ENCODE measurements at places on chromosomes 5 and 9.

- DNase-seq, result no peak
Measured at GRCh38 chr5:11540112-11540511, 364.1 kb downstream of the CTNND2 start.

DNA sequence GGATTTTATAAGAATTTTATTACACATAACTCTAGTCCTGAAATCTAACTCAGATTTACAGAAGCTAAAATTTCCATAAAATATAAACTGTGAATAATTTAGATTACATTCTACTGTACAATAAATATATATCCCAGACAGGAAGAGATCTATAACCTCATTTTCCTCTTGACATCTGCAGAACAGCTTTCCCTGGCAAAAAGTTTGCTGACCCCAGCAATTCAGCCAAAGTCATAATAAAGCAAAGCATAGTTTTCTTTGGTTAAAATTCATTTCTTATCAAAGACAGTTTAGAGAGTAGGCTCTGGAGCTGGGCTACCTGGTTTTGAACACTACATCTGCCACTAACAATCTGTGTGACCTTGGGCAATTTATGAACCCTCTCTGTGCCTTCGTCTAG is 372.5 kb downstream of the CAAP1 start:
- DNase-seq, result no peak

GRCh38 chr5:171893290-171893886 is 107.8 kb downstream of the SMIM23 start:
- no peak for DNase-seq

DNA sequence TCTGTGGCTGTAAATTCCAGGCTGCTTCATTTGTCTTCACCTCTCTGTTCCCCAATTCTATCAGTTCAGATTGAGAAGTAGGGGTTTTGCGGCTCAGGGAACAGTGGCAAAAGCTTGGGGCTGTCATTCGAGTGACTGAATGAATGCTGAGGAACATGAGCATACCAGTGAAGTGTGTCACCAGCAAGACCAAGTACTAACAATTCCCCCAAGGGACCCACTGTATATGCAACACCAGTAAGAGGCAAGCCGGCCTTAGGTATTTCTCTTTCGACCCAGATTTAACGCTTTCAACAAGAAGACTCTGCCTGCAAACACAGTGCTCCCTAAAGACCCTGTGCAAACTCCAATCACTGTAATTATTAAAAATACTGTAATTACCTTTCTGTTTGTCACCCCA is 25.8 kb downstream of the KLHL3 start:
- no peak for DNase-seq

DNA sequence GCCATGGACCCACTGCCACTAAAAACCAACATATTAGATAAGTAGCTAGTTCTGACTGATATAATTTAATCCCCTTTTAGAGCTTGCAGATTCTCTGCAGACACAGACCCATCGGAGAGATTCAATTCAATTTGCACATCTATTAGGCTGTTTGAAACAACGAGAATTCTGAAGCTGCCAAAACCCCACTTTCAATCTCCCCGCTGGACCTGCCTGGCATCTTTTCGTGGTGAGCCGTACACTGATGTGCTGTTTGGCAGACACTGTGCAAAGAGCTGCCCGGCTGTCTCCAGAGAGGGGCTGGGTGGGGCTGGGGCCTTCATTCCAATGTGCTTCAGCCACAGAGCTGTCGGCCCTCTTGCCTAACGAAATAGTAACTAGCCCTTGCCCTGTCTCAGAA is 42.1 kb upstream of the FAM240B start:
- DNase-seq, result no peak

GRCh38 chr9:81566074-81566698 is 123.2 kb downstream of the TLE1 start:
- no peak for DNase-seq

- DNase-seq, result no peak
Measured at GRCh38 chr5:94505327-94506068, 112.9 kb downstream of the KIAA0825 start.

- no peak for DNase-seq
Measured at GRCh38 chr9:20333991-20334390, 288.3 kb downstream of the MLLT3 start.

GRCh38 chr5:31783731-31784130 is 144.8 kb downstream of the PDZD2 start:
- DNase-seq, result no peak

DNA sequence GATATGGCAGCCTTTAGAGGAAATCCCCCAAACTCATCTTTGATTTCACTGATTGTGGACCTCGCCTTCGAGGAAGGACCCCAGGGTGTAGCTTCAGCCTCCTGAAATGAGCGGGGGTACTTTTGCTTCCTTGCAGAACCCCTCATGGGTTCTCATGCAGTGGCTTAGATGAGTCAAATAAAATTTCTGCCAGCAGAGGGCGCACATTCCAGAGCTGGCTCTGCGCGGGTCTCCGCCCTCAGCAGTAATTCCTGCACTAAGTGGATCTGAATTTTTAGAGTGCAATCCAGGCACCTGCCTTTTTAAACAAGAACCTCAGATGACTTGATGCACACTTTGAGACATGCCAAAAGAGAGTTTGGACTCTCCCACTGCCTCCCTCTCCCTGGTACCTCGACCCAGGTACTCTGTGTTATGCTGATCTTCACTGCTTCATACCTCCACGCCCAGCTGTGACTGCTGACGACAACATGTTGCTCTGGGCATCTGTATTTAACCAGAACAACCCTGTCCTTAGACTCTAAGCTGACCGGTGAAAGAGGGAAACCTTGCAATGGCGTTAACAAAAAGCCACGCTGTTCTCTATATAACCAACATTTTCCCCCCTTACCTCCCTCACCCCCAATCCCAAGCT is 7.3 kb downstream of the EGFLAM start:
- peak; percentile 13 for DNase-seq

GRCh38 chr9:136907011-136907914 is 20.9 kb downstream of the TRAF2 start:
- DNase-seq, result no peak

DNA sequence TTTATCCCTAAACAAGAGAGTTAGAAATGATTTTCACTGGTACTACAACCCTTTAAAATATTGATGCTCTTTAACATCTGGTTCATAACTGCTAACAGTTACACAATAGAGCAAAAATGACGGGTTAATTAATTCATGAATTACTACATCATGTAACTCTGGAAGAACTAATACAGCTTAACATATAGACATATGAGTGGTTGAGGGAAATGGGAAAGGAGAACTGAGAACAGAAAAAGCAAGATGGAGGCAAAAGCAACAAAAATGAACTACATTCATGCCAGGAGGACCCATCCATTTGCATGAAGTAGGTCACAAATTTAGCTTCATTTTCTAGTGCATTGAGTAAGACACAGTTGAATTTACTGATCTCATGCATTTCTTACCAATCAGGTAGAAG is 61.8 kb downstream of the C9 start:
- DNase-seq, result no peak

GRCh38 chr9:133387680-133388079 is 11.5 kb downstream of the STKLD1 start:
- peak; percentile 45 for DNase-seq

GRCh38 chr5:118479285-118479684 is 509.1 kb downstream of the DTWD2 start:
- DNase-seq, result no peak

GRCh38 chr9:129608561-129609481 is 12.1 kb downstream of the C9orf50 start:
- DNase-seq, result no peak

GRCh38 chr5:151820903-151821302 is 49.1 kb downstream of the G3BP1 start:
- DNase-seq, result peak; percentile 35

- no peak for DNase-seq
Measured at GRCh38 chr9:129383561-129384490, 205.8 kb upstream of the IER5L start.

GRCh38 chr5:96657068-96657467 is 5.1 kb upstream of the CAST start:
- DNase-seq, result no peak

- no peak for DNase-seq
Measured at GRCh38 chr9:86892576-86892975, 54.7 kb downstream of the GAS1 start.

- no peak for DNase-seq
Measured at GRCh38 chr5:55702598-55703345, 9.4 kb downstream of the SLC38A9 start.

GRCh38 chr9:4620057-4620765 is 41.9 kb upstream of the PLPP6 start:
- no peak for DNase-seq

- no peak for DNase-seq
Measured at GRCh38 chr5:673161-673830, 19.9 kb downstream of the TPPP start.

- DNase-seq, result no peak
Measured at GRCh38 chr9:112234779-112235178, 59.7 kb upstream of the SUSD1 start.

GRCh38 chr5:21085791-21086190 is 1097.8 kb upstream of the CDH18 start:
- DNase-seq, result no peak

GRCh38 chr5:16066320-16066719 is 113.3 kb downstream of the MARCHF11 start:
- no peak for DNase-seq

DNA sequence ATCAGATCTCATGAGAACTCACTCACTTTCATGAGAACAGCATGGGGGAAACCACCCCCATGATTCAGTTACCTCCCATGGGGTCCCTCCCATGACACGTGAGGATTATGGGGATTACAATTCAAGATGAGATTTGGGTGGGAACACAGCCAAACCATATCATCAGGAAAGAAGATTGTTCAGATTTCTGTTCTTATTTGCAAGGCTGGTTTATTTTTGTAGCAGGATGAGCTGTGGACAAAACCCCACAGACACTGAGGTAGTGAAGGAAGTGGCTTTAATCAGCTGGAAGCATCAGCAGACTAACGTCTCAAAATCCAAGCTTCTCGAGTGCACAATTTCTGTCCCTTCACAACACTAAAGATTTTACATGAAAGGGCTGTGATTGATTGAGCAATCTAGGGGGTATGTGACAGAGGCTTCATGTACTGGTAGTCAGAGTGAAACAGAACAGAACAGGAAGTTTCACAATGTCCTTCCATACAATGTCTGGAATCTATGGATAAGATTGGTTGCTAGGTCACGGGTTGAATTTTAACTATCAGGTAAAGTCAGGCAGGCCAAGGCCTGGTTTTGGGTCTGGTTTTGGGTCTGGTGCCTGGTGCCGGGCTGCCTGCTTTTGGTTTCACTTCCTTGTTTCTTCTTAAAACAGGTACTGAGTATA is 91.3 kb upstream of the ZNF366 start:
- DNase-seq, result no peak

DNA sequence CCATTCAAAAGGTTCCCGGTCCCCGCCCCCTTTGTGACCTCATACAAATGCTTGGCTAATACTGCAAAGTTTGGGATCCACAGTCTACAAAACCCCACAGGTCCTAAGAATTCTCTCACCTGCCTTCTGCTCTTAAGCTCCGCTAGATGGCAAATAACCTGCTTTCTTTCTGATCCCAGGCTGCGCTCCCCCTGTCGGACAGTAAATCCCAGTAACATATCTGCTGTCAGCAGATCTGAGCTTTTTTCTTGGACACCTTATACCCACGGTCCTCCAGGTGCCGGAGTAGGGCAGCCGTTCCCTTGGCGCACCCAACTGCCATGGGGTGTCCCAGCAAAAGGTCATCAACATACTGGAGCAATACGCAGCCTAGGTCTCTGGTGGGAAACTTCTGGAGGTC is 39.0 kb upstream of the PPP1R26 start:
- DNase-seq, result peak; percentile 35

DNA sequence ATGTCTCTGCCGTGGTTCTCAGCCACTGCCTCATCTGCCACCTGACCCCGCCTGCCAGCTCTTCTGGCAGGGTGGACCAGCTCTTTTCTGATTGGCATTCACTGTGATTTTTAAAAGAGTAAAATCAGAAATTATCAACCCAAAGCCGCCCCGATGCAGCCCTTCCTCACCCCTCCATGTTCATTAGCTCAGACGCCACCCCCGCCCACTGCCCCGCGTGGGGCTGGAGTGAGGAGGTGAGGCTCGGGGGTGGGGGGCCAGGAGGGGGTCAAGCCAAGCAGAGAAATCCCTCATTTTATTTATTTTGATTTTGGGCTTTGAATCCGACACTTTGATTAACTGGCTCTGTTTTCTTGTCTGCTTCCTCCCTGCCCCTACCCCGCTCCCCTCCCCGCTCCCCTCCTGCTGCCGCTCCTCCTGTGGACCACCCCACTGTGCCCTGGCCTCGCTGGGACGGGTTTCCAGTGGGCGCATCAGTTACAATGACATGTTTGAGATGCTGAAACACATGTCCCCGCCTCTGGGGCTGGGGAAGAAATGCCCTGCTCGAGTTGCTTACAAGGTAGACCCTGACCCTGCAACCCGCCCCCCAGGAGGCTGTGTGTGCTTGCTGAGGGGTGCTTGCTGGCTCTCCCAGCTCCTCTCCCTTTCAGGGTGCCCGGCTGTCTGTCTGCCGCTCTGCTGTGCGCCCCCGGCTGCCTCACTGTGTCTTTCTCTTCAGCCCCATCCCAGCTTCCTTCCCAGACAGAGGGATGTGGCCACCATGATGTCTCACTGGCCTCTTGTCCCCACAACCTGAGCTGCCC is 224.9 kb downstream of the CACNA1B start:
- DNase-seq, result no peak

DNA sequence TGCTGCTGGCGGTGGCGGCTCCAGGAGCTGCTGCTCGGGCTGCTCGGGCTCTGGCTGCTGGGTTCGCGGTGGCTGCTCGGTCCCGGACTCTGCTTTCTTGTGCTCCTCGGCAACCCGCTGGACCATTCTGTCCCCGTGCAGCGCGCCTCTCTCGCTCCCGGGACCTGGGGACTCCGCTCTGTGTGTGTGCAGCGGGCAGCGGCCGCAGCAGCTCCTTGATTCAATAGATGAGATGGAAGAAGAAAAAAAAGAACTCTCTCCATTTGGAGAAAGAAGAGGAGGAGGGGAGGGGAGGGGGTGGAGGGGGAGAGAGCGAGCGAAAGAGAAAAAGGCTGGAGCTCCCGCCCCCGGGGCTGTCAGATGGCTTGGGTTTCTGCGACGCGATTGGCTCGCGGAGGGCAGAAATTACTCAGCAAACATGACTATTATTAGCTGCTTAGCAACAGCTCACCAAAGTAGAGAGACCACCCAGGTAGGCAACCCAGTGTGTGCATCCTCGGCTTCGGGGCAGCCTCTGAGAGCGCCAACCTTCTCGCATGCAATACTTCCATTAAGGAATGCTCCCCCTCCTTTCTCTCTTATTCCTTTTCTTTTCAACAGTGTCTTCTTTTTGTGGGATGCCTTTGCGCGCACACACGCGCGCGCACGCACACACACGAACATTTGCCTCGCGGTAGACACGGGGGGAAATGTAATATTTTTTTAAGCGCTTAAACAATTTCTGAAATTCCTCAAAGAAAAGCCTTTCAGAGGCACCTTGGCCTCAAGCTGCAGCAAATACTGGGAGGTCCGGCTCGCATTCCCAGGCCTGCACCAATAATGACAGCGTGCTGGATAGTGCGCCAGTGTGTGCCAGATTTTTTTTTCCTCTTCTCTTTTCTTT is 7.6 kb downstream of the PTCH1 start:
- DNase-seq, result peak; percentile 88

DNA sequence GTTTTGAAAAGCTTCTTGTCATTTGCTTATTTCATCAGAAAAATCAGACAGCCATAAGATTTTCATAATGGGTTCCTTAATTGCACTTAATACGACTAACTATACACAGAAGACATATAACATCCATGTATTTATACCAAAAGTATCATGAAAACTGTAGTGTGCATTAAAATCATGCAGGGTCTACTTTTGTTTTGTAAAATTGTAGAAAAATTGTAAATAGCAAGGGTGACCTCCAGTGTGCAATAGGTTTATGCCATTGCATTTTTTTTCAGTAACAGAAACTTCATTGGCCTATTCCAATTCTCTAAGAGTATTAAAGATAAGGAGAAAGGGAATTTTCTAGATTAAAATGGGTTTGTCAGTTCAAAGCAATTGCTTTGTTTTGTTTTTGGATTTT is 307.6 kb downstream of the KIAA0825 start:
- no peak for DNase-seq
